ENCODE measurements at places on chromosomes 6 and 20.

DNA sequence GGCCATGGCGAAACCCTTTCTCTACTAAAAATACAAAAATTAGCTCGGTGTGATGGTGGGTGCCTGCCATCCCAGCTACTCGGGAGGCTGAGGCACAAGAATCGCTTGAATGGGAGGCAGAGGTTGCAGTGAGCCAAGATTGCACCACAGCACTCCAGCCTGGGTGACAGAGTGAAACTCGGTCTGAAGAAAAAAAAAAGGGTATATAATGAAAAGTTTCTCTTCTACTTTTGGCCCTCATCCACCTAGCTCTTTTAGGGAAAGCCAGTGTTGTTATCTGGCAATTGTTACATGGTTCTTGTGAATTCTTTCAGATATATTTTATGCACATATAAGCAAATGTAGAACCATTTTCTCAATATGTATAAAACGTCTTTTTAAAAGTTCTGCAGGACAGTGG lies 19.0 kb downstream of the KIF3B start:
- DNase-seq, result no peak

DNA sequence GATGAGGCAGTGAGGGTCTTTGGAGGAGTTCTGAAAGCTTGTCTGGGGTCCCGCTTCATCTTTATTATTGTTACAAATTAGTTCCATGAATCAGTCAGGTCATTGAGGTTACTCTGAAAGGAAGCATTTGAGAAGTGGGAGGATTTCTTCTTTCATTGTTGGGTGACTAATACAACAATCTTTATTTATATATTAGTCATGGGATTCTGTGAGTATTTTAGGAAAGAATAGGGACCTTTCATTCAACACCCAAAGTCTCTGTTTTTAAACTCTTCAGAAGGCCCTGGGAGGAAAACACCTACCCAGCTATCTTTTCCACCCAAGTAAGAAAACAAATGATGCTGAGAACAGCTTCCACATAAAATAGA lies 98.3 kb downstream of the SOD2 start:
- no peak for DNase-seq

GRCh38 chr6:35319346-35320030 lies 21.9 kb downstream of the DEF6 start:
- no peak for DNase-seq

DNA sequence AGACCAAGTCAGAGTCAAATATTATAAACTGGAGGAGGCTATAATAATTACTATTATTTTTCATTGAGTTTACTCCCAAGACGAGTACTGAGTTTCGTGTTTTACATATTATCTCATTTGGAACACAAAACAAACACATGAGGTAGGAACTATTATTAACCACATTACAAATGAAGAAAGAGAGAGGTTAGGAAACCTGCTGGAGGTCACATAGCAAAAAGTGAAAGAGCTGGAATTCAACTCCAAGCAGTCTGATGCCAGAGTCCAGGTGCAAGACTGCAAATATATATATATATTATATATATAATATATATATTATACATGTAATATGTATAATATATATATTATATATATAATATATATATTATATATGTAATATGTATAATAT lies 7.3 kb downstream of the RNF24 start:
- no peak for DNase-seq

DNA sequence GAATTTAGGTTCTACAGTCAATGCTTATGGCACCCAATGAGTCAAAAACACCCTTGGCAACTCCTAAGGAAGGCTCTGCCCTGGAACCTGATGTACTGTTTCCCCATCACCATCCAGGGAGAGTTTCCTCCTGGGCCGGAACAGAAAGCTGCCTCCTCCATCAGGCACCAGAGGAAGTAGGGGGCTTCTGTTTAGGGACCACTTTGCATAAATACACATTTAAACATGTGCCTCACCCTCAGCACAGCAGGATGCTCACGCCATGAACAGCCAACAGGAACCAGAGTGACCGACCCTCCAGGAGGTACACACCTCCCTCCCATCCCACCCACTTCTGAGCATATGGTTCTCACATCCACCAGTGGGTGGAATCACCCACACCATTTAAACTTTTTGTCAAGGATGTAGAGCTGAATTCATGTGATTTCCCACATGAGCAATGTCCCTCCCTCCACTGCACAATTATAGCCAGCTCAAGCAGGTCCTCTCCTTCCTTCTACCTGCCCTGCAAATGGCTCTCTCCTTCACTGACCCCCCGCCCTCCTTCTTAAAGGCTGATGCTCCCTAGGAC lies 14.8 kb downstream of the DDRGK1 start:
- no peak for DNase-seq

DNA sequence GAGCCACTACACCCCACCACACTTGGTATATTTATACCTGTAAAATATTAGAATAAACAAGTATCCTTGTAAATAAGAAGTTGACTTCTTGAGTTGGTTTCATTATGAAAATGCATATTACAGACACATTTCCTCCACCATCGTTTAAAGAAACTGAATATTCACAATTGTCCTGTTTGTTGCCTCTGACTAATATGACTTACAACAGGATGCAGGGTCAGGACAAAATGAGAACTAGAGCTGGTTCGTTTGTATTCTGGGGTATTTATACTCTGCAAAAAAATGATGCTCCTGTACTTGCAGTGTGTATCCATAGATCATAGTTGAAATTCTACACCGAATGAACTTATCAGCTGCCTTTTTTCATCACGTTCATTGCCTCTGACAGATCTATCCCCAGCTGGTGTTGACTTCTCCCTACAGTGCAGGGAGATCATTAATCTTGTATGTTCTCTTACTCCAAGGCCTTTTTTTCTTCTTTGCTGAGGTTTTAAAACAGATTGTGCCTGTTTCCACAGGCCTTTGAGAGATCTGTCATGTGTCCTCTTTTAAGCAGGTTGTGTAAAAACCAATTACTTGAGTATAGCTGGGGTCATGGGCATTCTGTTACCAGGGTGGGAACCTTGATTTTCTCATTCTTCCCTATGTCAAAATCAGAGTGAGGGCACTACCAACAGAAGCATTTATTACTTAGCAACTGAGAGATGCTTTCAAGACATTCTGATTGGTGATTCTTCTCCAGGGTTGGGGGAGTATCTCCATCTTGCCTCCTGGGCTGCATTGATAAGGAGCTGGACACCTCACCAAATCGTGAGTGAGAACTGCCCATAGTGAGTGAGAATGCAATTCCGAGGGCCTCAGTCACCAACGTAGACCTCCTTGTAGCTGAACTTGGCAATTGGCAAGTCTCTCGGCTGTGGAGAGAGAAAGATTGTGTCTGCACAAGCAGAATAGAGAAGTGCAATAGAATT lies 78.8 kb upstream of the CD83 start:
- no peak for DNase-seq

DNA sequence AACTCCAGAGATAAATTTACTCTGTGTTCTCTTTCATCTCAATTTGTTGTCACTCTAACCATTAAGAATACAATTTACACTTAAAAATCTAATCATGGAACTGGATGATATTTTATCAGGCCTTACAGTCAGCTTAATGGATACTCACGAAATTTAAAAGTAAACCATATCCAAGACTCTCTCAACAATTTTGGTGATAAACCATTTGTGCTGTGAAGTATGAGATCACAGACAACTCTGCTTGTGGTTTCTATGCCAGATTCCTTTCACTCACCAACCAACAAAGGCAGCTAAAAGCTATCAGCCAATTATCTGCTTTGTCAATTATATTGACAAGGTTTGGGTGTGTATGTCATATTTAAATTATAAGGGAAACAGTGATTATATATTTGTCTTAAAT lies 155.8 kb downstream of the TRDN start:
- DNase-seq, result no peak

DNA sequence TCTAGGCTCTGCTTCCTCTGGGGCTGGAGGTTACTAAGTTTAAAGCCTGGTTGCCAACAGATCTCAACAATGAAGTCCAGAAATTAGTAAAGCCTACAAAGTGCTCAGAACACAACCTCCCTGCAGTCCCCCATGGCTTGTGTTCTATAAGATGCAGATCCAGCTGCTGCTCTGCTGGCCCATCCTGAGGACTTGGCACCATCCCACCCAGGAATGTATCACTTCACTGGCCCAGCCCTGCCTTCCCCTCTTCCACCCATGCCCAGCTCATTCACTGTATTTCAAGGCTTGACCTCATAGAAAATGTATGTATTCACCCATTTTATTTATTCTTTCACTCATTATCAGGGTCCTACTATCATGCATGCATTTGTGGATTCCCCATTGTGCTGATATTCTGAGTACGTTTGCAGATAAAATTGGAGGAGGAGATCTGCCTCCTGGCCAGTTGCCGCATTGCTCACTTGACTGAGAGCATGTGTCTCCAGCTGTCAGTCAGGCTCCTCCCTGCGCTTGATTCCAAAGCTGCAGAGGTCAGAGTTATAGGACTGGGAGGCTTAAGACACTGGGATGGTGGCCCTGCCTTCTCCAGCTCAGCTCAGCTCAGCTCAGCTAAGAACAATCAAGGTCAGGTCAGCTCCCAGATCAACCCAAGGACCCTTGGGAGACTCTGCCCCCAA lies 104.8 kb downstream of the MAFB start:
- no peak for DNase-seq

GRCh38 chr6:225121-225721 lies 67.1 kb upstream of the DUSP22 start:
- peak; percentile 21 for DNase-seq

DNA sequence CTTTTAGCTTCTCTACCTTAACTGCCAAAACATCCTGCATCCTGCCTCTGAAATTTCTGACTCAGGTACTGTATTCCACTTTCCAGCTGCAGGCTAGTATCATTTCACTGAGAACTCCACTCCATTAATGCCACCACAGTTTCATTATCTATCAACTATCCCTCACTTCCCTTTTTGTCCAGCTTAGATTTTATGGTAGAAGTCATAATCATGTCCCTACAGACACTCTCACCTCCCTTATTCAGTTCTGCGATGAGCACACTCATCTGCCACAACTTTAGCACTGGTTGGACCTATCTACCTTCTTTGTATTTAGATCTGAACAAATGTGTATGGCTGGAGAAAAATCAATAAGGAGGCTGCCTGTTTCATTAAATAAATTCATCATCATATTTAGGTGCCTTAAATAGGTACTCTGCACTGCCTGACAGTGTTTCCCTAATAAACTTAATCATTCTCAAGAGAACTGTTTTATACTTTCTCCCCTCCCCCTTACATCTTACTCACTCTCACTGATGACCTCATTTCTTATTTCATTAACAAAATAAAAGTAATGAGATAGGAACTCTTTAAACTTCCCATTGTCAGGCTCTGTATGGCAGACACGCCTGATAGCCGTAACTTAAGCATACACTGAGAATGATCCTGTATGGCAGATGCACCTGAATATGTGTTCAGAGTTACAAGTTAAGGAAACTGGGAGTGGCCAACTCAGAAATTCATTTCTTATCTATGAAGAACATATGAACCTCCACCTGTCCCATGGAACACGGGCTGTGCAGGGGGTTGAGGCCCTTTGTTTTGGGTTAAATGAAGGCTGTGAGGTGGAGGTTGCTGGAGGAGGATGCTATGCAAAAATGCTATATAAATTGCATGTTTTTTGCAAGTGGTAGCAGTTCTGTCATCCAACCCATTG lies 95.3 kb upstream of the MAN1A1 start:
- DNase-seq, result no peak

DNA sequence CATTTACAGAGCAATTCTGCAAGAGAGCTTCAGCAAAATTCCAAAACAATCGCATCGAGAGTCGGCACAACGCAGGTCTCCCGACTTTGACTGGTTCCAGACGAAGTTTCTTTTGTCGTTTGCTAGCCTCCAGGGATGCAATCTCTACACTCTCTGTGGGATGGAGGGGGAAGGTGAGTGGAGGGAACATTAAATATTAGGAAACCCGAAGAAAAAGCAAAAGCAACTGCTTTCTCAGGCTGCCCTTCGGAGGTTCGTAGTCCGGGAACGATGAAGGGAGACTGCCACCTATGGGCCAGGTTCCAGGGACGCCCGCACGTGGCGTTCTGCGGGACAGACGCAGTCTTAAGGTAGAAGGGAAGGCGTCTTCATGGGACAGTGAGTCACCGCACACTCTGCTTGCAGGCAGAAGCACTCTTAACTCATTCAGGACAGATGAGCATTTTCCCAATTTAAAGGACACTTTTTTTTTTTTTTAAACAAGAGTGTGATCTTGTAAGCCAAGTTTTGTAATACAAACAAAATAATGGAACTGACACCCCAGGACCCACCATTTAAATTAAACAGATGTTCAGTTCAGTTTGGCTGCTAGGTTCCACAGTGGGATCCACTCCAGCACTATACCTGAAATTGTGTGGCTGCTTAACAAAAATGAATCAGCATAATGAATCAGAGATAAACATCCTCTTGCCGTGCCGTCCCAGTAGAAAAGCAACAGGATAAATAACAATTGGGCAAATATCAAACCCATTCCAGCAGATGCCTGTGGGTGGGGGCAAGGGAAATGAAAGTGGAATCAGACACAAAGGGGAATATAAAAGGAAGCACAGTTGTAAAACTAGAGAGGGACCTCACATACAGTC lies 65.8 kb upstream of the ARMC2 start:
- DNase-seq, result peak; percentile 67

DNA sequence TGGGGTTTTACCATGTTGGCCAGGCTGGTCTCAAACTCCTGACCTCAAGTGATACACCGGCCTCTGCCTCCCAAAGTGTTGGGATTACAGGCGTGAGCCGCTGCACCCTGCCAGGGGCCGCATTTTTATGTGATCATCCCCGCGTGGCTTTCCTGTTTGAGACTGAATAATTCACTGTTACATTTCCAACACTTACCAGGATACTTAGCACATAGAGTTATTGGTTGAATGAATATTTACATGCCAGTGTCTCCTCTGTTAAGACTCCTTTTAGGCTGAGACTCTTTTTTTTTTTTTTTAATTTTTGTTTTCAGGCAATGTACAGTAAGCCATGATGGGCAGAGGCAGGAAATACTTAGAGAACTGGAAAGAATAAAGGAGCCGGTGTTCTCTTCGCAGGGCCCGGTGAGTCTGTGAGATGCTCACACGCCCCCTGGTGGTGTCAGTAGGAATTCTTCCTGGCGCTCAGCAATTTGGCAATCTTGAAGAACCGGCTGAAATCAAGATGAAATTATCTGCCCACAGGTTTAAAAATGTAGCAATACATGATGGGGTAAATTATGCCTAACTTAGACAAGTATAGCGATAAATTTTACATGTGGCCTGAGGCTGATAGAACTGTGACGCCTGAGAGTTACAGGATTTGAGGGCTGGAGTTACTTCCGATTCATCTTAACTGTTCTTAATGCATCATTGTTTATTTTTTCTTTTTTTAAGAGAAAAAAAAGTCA lies 7.6 kb upstream of the RNF114 start:
- DNase-seq, result peak; percentile 72

DNA sequence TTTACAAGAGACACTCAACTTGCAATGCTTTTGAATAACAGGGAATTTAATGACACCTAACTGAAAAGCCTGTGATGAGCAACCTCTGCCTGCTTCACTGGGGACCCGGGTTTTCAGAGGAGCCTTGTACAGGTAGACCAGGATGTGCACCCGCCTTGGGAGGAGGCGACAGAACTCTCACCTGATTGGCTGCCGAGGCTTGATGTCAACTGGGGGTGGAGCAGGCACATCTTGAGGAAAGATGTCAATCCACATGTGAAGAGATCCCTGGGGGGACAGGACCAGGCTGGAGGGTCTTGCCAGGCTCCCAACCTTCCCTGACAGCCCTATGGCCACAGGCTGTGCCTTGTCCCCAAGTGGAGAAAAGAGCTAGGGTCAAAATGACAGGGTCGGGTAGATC lies 19.8 kb downstream of the ERGIC3 start:
- DNase-seq, result no peak
